ENCODE measurements at places on chromosomes 13 and 19. TPM values are rescaled to one million over a fixed set of nuclear protein-coding genes. Genes with fewer than 3 reads are reported as not detected.

DNA sequence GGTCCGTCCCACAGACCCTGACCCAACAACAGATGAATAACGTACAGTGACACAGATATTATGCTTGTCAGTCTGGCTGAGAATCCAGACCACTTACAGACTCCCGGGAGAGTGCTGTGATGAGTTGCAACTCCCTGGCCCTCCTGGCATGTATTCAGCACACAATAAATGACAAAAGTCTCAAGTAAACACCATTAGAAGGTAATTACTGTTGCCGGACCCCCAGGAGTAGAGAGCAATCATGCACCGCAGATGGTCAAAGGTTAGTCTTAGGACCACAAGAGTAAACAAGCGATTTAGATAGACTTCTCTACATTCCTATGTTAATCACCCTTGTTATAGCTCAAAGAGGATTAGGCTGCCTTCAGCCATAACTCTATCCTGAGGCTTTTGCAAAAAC is 726.4 kb upstream of the GPC6 start:
- peak; percentile 16 for DNase-seq

- DNase-seq = peak; percentile 68
Measured at GRCh38 chr19:48656840-48657474, 11.0 kb upstream of the CA11 start.

The SIAH3 gene
- 0.04 TPM for total RNA-seq

The B3GNT3 gene
- total RNA-seq = 19.1 TPM

- DNase-seq = no peak
Measured at GRCh38 chr13:111903143-111903542, 163.8 kb upstream of the SOX1 start.

The NKPD1 gene
- 0.08 TPM for total RNA-seq

The GDF15 gene
- 123 TPM for total RNA-seq

DNA sequence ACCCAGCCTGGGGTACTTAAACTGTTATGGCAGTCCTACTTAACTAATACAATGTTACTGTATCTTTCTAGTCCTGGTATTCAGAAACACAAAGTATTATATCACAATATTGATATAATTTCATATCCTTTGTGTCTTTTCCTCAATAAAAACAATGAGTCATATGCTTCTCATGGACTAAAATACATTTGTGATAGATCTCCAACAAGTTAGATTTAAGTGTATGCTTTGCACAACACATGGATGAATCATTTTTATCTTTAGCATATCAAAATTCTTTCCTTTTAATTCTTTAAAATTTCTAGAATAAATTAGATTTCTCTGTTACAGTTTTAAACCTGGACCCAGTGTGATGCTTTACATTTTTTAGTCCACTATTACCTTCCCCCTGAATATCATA is 1357.8 kb upstream of the ATXN8OS start:
- DNase-seq = no peak

GRCh38 chr13:73872397-73872796 is 261.8 kb downstream of the KLF12 start:
- DNase-seq = no peak

- no peak for DNase-seq
Measured at GRCh38 chr13:111541752-111542529, 221.5 kb downstream of the TEX29 start.

The GPC6 gene
- 92.8 TPM for total RNA-seq

- no peak for DNase-seq
Measured at GRCh38 chr19:47352095-47352494, 3.0 kb downstream of the DHX34 start.

DNA sequence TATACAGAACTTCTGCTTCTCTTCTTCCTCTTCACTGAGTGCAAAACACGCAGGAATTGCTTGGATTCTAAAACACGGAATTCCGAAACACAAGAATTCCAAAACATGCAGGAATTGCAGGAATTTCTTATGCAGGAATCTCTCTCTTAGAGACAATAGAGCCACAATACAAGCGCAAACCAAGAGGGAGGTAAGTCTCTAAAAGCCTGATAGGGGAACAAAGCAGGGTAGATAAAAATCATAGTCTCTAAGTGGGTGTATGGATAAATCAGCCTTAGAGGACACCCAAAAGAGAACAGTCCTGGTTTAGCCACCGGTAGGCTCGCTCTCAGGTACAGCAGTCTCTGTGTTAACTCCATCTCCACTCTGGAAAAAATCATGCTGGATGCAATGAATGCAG is 112.9 kb downstream of the LHFPL6 start:
- DNase-seq = no peak

The LILRA1 gene
- not detected for total RNA-seq

The BLVRB gene
- total RNA-seq = 114 TPM

DNA sequence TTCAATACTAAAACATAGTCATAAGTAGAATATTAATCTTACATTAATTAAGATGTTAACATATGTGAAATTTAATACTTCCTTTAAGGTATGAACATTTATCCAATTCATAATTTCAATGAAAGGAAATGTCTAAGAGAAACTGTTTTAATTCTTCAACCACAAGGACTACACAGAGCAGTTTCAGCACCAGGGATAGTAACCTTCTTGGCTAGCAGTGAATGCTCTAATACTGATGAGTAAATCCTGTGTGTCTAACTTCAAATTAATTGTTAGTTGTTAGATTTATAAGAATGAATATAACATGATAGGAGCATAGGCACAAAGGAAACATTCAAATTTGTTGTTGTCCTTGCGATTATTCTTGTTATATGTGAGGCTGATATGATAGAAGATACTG is 15.6 kb upstream of the NBEA start:
- peak; percentile 66 for DNase-seq
